ENCODE measurements at places on chromosomes 2 and 18.

GRCh38 chr2:86140969-86141392, 34.9 kb downstream of the PTCD3 start:
- no peak for DNase-seq

GRCh38 chr2:20667151-20667530, 197 bp downstream of the GDF7 start:
- no peak for DNase-seq

DNA sequence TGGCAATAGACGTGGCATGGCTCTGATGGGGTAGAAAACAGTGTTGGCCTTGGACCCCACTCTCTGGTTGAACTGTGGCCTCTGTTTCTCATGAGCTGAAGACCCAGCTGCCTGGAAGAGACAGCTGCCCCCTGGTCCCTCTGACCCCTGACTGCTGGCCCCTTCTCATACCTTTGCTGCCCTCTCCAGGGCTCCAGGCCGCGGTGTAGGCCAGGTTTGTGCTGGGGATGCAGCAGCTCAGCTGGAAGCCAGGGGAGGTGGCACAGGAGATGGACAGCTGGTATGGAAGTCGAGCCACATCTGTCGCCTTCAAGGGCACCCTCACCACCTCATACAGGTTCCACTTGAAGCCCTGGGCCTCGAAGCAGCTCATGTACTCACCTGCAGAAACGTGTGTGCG, 31.7 kb upstream of the SELENOI start:
- DNase-seq = no peak

GRCh38 chr2:121254748-121255147, 30.3 kb downstream of the TFCP2L1 start:
- no peak for DNase-seq

GRCh38 chr2:211014906-211015305, 458.5 kb downstream of the CPS1 start:
- DNase-seq = no peak

DNA sequence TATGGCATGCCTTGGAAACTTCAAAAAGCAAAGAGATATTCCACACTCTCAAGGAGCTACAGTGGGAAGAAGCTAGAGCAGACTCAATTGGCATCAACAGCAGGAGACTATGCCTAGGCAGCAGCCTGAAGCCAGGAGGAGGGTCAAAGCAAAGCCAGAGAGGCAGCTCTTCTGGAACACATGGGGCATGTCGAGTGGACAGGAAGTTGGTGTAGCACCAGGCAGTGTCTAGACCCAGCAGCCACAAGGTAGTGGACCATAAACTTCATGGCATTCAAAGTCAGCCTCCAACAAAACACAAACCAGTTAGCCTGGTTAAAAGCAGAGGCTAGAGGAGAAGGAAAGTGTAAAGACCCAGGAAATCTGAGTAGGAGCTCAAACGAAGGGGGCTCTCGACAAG, 311.2 kb upstream of the PKDCC start:
- no peak for DNase-seq

- DNase-seq = no peak
Measured at GRCh38 chr2:60811491-60812375, 55.7 kb downstream of the PAPOLG start.

- no peak for DNase-seq
Measured at GRCh38 chr2:3456125-3456524, 63.2 kb downstream of the ADI1 start.

GRCh38 chr2:63642946-63643345, 54.2 kb downstream of the MDH1 start:
- no peak for DNase-seq

- DNase-seq = no peak
Measured at GRCh38 chr2:36698993-36699392, 2.5 kb downstream of the VIT start.

GRCh38 chr18:429030-429429, 71.5 kb downstream of the COLEC12 start:
- DNase-seq = no peak

- DNase-seq = peak; percentile 49
Measured at GRCh38 chr2:205766779-205767359, 84.6 kb downstream of the NRP2 start.

DNA sequence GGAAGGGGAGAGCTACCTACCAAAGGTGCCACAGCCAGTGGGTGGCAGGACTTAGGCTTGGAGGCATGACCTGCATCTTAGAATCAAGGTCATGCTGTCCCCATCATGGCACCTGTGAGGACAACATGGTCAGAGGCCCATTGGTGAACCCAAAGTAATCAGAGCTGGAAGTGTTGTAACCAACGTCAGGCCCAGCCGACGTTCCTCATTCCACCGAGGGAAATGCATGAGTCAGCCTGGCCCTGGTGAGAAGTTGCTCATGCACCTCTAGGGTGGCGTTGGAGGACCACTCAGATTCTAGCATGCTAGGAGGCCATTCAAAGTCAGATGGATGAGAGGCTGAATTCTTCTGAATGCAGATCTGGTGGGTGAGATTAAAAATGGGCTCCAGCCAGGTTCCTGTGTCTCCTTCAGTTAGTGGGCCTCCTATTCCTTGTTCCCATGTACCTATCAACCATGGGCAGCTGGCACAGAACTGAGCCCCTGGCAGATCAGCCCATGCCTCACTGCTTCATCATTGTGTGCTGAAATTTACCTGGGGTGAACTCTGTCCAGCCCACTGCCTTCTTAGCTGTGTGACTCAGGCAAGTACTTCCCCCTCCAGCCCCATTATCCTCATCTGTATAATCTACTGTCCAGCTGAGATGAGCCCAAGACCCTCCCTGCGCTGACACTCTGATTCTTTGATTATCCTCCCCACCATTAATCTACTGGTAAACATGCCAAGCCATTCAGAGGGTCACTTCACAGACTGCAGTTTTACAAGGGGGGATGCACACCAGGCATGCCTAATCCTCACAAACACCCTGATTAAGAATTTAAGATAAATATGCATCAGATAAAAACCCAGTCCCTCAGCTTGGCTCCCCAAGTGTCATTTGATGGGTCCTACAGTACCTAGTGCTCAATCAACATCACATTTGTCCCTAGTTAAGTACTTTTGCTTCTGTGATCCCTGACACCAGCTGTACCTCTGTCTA, 14.0 kb downstream of the SLC14A2 start:
- DNase-seq = no peak

GRCh38 chr2:48315896-48316194, 214.1 kb upstream of the STON1 start:
- DNase-seq = peak; percentile 23

DNA sequence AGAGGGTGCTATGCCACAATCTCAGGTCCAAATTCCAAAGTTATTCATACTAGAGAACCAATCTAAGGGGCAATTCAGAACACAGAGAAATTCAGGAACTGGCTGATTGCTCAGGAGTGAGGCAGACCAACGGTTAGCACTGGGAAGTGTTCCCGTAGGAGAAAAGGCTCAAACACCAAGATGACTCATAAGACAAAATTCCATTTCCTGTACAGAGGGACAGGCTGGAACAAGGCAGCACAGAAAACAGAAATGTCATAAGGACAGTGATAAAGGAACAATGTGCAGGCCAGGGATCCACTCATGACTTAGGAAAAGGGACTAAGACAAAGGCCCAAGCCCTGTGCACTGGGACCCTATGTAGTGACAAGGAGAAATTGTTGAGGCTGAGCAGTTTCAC, 54.2 kb downstream of the PDE1A start:
- no peak for DNase-seq

DNA sequence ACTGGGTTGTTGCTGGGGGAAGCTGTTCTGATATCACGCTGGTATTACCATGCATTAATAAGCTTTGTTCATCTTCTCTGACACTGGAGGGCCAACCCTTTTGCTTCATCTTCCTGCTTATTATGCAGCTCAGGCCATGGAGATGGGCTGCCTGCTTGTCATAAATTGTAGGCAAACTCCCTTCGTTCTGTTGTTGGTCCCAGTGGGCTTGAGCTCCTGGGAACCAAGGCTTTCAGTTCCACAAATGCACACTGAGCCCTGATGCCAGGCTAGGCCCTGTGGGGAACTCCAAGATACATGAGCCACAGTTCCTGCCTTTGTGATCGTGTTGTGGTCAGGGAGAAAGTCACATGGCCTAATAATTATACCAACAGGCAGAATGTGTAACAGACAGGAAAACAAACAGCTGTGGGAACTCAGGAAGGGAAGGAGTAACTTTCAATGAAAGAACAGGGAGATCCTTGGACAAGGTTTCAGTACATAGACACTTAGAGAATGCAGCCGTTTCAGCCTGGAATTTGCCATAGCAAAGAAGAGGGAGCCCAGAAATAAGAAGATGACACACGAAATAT, 49.0 kb upstream of the BCL2L11 start:
- DNase-seq = no peak

DNA sequence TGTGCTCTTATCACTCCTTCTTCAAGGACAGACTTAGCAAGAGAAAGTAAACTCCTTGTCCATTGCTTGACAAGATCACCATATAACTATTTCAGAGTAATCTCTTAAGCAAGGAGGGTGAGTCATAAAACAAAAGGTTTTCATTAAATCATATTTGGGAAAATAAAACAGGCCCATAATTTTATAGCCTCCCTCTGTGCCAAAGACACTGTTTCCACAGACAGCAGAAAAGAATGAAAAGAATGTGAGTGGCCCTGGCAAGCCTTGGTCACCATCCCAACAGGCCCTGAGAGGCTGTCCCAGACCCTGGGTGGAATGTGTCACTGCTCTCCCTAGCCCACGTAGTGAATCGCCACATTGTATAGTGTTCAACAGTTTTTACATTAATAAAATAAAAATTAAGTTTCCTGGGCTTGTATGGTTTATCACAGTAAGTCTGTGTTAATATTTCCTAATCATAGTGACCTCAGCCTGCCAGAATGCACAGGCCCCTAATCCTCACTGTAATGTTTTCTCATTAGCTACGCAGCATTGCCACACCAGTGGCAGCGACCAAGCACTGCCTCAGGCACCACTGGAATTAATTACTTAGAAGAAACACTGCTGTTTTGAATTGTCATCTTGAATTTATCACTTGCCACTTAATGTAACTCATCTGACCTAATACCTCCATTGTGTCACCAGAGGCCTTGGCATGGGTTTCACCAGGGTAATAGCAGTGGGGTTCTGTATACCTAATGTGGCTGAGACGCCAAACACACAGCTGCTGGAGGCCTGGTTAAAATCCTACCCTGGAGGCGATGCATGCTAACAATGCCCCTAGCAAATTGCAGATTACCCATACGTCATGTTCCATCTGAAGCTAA, 401.9 kb downstream of the LNPK start:
- no peak for DNase-seq

DNA sequence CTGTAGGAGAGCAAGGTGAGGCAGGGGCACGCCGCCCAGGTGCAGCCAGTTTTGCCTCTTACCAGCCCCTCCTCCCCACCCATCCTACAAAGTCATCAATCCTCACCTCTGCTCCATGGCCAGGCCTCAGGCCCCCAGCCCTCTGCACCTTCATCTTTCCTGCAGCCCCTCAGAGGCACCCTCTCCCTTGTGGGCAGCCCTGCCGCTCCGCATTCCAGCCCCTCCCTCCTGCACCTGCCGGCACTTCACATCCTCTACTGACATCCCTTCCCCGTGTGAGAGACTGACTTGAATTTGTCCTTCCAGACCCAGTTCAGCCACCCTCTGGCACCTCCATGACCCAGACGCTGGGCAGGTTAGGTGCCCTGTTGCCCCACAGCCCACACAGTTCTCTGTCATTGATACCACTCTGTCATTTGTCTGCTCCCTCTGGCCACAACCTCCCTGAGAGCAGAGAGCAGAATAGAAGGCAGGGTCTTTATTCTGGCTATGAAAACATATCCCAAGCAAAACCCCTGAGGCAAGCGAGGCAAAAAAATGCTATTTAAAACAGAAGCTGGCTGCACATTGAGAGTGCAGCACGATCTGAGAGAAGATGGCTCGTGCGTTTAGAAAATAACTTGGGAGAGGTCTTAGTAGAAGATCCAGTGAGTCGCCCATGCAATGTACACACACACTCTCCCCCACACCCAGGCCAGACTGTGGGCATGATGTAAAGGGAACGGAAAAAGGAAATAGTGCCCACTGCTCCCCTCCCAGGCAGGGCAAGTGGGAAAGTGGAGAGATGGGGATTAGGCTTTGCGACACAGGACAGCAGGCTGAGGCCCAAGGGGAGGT, 25.9 kb downstream of the SDC1 start:
- no peak for DNase-seq

DNA sequence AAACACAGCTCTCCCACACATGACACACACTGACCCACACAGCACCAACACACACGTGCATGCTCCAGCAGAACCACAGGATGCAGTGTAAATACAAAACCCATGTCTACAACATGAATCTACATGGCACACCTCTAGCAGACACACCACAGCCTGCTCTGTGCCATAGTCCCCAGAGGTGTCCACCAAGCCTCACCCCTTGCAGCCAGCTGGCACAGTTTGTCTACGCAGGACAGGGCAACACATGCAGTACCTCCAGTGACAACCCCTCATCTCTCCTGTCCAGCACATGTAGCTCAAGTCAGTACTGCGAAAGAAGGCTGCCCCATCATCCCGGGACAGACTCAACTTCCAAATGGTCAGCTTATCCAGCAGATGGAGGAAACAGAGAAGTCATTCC, 18.9 kb downstream of the CELF4 start:
- DNase-seq = no peak

DNA sequence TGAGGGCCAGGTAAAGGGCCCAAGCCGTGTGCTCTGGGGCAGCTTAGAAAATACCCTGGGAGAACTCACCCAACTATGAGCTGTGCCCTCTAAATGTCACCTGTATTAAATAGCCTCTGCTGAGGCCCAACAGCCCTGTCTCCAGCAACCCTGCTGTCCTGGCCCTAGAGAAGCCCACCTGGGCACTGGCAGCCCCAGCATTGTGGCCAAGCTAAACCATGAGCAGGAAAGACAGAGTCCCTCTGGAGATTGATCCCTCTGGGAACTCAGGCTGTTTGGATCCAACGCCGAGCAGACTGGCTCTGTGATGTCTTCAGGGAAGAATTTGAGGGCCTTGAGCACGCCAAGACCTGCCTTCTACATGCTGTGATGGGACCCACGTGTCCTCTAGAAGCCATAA, 126.5 kb downstream of the TTC32 start:
- no peak for DNase-seq

- no peak for DNase-seq
Measured at GRCh38 chr2:142841788-142842187, 35.7 kb upstream of the KYNU start.

DNA sequence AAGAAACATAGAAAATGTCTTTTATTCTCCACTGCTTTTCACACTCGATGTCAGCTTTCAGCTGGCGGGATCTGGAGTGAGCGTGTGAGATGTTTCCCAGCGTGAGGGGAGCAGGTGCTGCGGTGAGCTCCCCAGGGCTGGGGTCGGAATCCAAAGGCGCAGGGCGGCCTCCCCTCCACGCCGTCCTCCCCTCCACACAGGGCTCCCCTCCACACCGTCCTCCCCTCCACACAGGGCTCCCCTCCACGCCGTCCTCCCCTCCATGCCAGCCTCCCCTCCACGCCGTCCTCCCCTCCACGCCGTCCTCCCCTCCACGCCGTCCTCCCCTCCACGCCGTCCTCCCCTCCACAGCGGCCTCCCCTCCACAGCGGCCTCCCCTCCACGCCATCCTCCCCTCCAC, 26.9 kb upstream of the KCNG2 start:
- no peak for DNase-seq
